Chondrocyte (in vitro differentiated cells): ENCODE measurements at places on chromosomes 7 and 10.

GRCh38 chr7:12889391-12889790, 202.0 kb downstream of the ARL4A start:
- DNase-seq: no peak

- no peak for DNase-seq
Observed at GRCh38 chr7:1397491-1398327, 61.6 kb downstream of the MICALL2 start.

DNA sequence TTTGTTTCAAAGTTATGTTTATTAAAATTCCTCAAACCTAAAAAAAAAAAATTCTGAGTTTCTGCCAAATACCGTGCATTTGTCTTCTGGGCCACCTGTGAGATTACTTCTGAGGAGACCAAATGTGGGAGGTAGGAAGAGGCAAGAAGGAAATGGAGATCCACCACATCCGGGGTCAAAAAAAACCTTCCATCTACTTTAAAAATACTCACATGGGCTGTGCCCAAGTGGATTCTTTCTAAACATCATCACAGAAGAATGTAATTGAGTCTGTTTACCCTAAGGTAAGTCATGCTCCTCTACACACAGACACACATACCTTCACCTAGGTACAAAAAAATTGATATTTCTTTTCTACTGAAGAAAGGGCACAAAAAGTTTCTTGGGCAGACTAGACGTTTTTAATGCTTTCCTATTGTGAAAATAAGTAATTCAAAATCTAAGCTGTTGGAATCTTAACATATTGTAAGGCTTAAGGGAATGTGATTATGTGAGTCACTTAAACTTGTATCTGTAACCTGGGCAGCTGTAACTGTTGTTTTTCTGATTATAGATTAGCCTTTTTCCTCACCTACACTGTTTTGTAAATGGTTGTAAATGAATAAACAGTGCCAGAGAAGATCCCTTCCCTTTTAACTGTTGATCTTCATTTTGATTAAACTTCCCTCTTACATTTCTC, 19.1 kb upstream of the SPOCK2 start:
- no peak for DNase-seq

DNA sequence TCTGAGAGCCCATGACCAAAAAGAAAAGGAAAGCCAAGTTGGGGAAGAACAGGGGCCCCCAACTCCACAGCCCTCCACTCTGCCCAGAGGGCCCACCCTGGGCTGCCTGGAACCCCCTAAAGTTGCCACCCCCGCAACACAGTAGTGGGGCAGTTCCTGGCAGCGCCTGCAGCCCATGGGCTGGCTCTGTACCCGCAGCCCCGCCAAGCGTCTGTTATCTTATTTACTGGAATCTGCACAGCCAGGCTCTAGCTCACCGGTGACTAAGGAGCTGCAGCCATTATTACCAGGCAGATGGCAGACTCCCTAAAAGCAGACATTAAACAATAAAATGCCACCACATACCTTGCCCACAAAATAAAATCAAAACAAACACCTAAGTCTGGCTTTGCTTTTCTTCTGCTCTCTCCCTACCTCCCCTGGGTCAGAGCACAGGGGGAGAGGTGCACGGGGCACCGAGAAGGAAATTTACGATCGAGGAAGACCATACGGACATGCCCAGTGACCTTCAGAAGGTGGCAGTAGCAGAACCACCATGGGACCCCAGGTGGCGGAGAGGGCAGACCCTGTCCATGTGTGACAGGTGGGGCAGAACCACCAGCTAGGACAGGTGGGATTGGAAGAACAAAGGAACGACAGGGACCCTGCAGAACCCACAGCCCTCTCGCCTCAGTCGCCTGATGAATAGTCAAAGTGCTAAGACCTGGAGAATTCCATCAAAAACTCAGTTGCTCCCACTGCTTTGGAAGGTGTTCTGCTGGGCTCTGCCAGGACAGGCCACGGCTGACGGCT, 66.3 kb downstream of the PRKAG2 start:
- DNase-seq: peak; percentile 72

GRCh38 chr10:89655722-89656121, 10.7 kb upstream of the PANK1 start:
- DNase-seq: no peak

GRCh38 chr10:102231357-102232318, 5.5 kb downstream of the ELOVL3 start:
- DNase-seq: no peak

DNA sequence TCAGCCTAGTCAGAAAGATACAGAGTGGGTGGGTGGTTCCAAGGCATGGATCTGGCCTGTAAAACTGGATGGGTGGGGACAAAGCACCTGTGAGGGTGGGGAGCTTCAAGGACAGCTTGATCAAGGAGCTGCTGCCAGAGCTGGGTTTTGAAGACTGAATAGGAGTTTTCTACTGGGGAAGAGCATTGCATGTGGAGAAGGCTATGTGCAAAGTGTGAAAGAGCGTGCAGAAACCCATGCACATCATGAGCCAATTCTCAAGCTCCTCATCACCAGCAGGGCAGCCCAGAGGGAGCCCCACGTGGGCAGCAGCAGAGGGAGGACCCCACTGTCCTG, 58.6 kb downstream of the PDGFA start:
- no peak for DNase-seq

GRCh38 chr7:109343678-109344077, 774.0 kb downstream of the DNAJB9 start:
- no peak for DNase-seq

DNA sequence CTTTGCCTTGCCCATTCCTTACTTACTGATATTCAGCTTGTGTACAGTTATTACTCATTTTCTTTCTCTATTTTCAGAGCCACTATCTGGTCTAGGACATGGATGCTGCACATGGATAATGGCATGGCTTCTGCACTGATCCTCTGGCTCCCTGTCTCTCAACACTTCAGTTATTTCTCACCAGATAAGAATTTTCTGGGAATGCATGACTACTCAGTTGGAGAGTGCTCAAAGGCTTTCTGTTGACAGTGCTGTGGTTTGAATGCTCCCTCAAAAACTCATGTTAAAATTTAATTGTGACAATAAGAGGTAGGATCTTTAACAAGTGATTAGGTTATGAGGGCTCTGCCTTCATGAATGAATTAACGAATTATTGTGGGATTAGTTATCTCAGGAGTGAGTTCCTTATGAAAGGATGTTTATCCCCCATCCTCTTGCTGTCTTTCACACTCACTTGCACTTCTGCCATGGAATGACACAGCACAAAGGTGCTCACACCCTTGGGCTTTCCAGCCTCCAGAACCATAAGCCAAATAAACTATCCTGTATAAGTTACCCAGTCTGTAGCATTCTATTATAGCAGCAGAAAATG, 16.1 kb upstream of the PIK3CG start:
- DNase-seq: no peak

DNA sequence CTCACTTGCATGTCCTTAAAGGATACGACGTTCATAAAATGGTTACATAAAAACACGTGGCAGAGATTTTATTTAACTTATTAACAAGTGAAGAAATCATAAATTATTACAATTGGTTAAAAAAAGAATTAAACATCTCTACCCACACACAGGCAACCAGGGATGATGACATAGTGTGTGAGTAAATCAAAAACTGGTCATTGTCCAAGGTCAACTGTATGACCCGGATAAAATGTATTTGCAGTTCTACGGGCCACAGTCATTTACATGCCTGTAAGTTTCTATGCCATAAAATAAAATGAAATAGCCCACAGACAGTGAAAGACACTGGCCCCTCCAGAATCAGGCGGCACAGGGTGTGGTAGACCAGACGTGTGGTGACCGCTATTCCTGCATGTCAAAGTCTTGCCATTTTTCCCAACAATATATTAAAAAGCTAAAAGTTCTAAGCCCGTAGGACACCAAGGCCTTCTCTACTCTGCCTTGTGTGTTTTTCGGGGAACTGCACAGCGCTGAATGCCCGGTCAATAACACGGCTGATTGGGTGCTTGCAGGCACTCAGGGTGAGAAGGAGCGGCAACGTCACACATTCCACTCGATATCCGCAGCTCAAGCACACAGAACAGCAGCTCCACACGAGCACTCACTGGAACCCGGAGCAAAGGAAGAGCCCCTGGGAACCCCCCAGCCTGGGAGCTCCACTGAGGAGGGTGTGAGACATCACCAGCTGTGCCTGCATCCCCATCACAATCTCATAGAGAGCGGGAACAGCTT, 143.3 kb upstream of the PPP2R2D start:
- no peak for DNase-seq

GRCh38 chr10:77842652-77843212, 83.8 kb downstream of the DLG5 start:
- no peak for DNase-seq

- peak; percentile 74 for DNase-seq
Observed at GRCh38 chr7:101562531-101563197, 66.4 kb downstream of the MYL10 start.

DNA sequence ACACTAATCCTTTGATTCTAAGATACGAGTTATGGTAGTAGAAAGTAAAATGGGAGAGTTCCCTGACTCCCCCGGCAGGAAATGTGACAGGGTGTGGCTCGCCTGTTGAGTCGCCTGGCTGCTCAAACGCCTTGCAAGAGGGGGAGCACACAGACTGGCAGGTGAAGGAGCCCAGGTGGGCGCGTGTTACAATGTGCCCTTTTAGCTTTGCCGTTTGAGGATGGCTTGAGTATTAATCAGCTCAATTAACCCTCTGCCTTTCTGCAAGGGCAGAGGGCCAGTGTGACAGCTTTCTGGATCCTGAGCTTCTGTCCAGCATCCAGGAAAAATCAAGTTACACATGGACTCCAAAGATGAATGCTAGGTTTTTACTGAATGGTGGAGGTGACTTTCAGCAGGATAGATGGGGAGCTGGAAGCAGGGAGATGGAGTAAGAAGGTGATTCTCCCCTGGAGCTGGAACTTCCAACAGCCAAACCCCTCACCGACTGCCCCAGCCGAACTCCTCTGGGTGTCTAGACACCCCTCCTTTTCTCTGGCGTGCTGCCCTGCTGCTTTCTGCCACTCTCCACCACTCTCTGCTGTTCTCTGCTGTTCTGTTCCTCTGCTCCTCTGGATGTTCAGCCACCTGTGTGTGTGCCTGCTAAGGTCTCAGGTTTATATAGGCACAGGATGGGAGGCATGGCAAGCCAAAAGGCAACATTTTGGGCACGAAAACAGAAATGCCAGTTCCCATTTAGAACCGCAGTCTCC, 548.8 kb upstream of the KCND2 start:
- peak; percentile 47 for DNase-seq

DNA sequence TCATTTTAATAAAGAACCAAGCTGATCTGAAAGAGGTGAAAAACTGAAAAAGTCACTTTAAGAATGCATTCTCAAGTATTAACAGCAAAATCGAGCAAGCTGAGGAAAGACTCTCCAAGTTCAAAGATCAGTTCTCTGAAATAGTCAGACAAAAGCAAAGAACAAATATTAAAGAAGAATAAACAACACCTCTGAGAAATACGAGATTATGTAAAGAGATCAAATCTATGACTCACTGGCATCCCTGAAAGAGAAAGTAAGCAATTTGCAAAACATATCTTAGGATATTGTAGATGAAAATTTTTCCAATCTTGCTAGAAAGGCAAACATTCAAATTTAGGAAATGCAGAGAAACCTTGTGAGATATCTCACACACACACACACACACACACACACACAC, 138.4 kb upstream of the HGF start:
- no peak for DNase-seq

DNA sequence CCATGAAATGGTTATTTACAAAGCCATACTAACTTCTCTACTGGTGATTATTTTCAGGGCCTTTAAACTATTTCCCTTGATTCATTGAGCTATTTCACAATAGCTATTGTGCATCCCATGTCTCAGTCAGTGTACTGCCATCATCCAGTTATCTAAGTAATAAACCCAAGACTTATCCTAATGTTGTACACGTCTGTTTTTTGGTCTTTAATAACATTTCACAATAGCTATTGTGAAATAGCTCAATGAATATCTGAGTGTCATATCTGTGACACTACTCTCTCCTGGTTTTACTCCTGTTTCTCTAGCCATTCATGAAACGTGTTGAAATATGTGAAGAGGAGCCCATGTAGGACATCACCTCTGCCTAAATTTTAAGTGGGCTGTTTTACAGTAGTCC, 36.5 kb upstream of the TMEM140 start:
- no peak for DNase-seq

DNA sequence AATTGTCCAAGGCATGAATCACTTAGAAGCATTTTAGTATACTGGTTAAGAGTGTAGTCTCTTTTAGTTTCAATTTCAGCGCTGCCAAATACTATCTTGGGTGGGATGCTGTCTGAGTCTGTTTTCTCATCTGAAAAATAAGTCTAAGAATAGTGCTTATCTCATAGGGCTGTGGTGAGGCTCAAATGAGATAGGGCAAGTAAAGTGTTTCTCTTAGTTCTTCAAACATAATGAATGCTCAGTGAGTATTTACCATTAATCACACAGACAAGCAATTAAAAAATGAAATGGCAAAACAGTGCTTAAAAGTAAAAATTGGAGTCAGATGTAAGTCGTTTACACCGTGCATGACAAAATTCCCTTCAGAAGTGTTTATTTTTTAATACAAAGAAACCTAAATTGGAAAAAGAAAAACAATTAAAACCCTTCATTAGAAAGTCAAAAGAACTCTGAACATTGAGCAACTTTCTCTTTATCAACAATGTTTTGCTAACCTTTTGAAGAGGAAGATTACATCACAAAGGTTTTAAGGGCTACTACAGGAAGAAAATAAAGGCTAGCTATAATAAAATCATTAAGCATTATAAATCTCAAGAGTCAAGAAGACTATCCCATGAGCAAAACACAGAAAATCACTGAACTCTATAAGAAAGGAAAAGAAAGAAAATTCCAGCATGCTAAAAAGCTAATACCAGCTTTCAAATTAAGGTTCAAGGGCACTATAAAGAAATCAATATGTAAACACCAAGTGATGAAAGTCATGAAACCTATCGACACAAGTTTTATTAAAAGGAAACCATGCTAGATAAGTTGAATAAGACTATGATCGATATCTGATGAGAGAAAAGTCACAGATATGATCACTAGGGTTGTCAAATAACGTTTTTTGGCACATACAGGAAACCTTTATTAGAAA, 45.6 kb upstream of the C1GALT1 start:
- no peak for DNase-seq

GRCh38 chr10:65581426-65582026, 1344.3 kb upstream of the LRRTM3 start:
- no peak for DNase-seq

DNA sequence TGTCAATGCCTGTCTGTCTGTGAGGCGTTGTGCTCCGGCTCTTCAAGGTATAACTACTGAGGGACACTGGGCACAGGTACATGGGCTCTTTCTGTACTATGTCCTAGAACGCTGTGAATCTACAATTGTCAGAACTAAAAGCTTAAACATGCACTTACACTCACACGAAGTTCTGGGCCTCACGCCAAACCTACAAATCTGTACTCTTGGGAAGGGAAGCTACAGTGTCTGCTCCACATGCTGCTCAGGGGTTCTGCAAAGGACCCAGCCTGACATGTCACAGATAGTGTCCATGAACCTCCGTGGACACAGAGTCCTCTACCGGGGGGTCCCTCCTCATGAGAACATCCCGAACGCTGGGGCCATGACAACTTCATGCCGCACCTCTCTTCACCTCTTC, 268.7 kb downstream of the WDR37 start:
- no peak for DNase-seq

GRCh38 chr7:71574153-71574860, 442.4 kb downstream of the GALNT17 start:
- no peak for DNase-seq
